ENCODE measurements at places on chromosomes 7 and 10. TPM values are rescaled to one million over a fixed set of nuclear protein-coding genes. Genes with fewer than 3 reads are reported as not detected.

DNA sequence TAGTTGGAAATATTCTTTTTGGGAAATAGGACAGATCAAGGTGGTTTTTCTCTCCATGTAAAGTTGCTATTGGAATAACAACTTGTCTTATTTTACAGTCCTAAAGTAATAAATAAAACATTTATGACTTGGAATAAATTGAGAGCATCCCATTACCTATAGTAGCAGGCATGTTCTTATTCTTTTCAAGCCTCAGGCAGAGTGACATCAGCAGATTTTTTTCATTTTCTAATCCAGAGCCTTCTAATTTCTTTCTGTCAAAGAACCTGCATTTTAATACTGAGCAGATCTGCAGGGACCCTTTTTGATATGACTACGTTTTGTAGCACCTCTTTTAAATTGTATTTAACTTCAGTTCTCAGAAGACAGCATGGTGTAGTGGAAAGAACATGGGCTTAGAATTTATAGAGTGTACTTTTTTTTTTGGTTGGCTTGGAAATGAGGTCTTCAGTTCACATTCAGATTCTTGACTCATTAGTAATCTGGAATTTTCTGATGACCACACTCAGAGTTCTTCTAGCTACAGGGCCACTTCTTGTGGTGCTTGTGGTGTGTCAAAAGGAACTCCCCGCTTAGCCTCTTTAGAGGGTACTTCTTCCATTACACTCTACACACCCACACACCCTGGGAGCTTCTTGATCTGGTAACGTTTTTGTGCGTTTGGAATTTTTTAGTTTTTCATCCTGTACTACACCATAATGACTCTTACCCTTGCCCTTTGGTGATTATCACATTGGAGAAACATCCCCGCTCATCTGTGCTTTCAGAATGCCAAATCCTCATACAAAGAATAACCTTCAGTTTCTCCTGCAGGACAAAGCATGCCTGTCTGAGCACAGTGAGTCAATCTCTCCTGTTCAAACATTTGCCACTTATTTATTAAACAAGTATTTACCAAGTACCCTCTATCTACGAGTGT, 34.6 kb downstream of the AGK start:
- DNase-seq: no peak
- H3K27me3 ChIP-seq: no peaks in the 10 kb centered on the region
- no peaks in the 10 kb centered on the region for H3K4me1 ChIP-seq
- H3K36me3 ChIP-seq: no peaks in the 10 kb centered on the region
- H3K27ac ChIP-seq: no peak overlapping the region

- peak overlapping the region; percentile 50 for H3K27ac ChIP-seq
- peaks cover 6% of the 10 kb centered on the region for H3K4me1 ChIP-seq
- H3K4me3 ChIP-seq: no peak overlapping the region
- DNase-seq: no peak
- H3K36me3 ChIP-seq: no peaks in the 10 kb centered on the region
Observed at GRCh38 chr10:31129880-31130405, 98.3 kb upstream of the ZNF438 start.

DNA sequence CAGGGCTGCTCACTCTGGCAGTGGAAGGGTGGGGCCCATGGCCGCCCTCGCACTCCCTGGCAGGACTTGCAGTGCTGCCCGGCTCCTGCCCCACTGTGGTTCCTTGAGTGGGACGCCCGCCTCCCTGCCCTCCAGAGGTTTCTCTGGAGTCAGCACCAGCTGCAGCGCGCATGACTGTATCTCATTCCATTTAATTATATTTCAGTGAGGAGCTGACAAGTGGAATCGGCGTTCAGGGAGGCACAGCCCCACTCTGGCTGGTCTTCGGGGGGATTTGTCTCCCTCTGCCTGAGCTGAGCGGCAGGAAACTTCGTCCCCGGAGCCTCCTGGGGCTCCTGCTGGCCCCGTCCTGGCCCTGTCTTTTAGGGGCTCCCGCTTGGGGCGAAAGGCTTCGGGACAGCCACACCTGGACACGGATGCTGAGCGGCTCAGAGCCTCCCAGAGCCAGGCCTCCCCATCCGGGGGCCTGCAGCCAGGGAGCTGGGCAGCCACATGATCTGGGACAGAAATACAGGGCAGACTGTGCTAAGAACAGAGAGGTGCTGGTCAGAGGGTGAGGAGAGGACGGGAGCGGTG, 75.3 kb upstream of the NKX6-2 start:
- DNase-seq: no peak
- H3K4me3 ChIP-seq: no peak overlapping the region
- H3K36me3 ChIP-seq: no peaks in the 10 kb centered on the region
- H3K27me3 ChIP-seq: no peaks in the 10 kb centered on the region

The GJD4 gene
- total RNA-seq: 0.31 TPM

The GDF10 gene
- 34.4 TPM for total RNA-seq

The HMX3 gene
- 0.55 TPM for total RNA-seq

The PIK3CG gene
- total RNA-seq: 6.5 TPM
